Karpas-422 (cell line): ENCODE measurements at places on chromosomes 7 and 10.

DNA sequence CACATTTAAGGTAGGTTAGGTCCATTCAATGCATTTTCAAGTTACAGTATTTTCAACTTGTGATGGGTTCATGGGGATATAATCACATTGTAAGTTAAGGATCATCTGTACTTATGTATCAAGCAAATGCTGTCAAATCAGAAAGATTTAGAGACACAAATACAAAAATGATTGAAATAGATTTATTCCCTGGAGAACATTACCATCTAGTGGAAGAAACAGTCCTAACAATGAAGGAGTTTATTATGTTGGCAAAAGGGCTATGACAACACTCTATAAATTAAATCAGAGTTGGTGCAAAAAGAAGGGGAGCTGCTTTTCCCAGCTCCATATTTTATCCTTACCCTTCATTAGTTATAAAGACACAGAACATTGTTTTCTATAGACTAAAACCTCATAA is 69.0 kb downstream of the PRSS58 start:
- DNase-seq = peak; percentile 54

- DNase-seq = no peak
Measured at GRCh38 chr7:37430171-37430570, 18.5 kb downstream of the ELMO1 start.

- DNase-seq = no peak
Measured at GRCh38 chr7:21361413-21362125, 66.3 kb upstream of the SP4 start.

DNA sequence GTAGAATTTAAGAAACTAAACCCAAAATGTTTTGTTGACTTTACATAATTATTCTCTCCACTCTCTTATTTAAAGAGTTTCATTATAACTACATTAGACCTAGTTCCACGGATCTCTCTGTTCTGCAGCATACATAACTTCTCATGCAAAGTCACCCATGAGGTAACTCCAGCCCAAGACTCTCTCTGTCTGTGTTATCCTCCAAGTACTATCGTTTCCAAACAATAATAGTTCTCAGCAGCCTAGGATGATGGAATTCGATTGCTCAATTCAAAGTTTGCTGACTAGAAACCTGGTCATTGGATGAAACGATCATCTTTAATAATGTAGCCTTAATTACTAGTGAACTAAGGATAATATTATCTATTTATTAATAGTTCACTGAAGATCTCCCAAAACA is 203.1 kb upstream of the PTN start:
- no peak for DNase-seq

GRCh38 chr10:44860811-44861736 is 50.1 kb upstream of the TMEM72 start:
- DNase-seq = no peak

GRCh38 chr7:106257752-106258151 is 27.0 kb downstream of the NAMPT start:
- DNase-seq = no peak

- no peak for DNase-seq
Measured at GRCh38 chr7:156169474-156170370, 357.5 kb upstream of the SHH start.

DNA sequence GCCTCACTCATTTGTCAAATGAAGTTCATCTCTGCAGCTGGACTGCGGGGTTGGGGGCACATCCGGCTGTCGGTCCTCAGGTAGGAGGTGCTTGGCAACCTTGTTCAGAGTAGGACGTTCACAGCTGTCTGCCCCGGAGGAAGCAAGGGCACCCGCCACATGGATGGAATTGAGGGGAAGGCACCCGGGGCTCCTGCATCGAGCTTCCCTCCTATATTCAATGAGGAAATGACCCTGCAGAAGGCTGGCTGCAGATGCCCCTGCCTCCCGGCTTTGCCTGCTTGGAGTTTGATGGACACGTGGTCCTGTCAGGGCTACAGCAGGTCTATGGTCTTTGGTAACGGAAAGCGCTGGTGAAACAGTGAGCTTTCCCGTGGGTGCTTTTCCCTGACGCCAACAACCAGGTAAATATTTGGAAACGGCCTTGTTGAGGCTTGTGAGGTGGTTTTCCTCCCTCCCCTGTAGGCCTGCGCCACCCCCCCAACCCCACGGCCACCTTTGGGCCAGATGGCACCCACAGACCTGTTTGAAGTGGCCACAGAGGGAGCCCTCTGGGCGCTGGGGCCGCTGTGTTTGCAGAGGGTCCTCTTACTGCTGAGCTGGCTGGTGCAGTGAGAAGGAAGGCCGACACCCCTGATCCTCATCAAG is 32.9 kb downstream of the HTRA1 start:
- DNase-seq = no peak

GRCh38 chr10:132265890-132266496 is 41.8 kb downstream of the STK32C start:
- DNase-seq = no peak

GRCh38 chr10:70714245-70714644 is 41.9 kb downstream of the ADAMTS14 start:
- no peak for DNase-seq

DNA sequence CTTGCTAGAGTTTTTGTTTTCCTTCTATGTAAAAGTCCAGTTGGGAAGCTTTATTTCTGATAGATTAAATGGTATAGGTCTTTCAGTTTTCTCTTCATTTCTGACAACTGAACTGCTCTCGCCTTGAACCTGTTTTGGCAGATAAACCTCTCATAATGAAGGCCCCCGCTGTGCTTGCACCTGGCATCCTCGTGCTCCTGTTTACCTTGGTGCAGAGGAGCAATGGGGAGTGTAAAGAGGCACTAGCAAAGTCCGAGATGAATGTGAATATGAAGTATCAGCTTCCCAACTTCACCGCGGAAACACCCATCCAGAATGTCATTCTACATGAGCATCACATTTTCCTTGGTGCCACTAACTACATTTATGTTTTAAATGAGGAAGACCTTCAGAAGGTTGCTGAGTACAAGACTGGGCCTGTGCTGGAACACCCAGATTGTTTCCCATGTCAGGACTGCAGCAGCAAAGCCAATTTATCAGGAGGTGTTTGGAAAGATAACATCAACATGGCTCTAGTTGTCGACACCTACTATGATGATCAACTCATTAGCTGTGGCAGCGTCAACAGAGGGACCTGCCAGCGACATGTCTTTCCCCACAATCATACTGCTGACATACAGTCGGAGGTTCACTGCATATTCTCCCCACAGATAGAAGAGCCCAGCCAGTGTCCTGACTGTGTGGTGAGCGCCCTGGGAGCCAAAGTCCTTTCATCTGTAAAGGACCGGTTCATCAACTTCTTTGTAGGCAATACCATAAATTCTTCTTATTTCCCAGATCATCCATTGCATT is 27.1 kb downstream of the MET start:
- DNase-seq = no peak

DNA sequence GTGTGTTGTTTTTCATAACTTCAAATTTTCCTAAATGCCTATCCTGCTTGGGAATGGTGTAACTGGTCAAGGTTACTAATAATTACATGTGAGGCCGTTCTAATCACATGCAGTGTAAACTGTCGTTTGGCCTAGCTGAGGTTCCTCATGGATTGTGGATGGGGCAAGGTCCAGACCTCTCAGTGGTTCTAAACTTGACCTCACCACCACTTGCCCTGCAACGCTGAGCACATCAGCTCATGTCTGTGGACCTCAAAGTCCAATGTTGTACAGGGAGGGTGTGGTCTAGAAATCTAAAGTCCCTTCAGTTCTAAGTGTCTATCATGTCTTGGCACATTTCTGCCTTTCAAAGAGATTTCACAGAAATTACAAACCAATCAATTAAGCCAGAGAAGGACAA is 15.6 kb downstream of the RBP3 start:
- no peak for DNase-seq

DNA sequence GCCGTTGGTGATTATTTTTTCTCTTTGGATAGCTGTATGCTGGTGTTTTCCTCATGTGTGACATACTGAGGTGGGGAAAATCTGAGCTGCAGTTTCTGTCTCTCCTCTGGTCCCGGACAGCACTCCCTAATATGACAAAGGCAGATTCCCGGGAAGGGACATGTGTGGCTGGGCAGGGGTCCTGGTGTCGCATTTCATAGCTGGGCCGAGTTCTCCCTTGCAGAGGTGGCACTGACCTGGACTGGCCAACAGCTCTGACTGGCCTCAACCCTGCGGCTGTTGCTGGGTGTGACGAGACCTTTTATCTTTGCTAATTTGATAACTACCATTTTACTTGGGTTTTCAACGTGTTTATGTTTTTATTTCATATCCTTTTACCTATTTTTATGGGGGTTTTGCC is 248.6 kb upstream of the TCERG1L start:
- DNase-seq = no peak
